Right kidney (tissue), 9 donors: ENCODE measurements at places on chromosomes 2 and 18.

DNA sequence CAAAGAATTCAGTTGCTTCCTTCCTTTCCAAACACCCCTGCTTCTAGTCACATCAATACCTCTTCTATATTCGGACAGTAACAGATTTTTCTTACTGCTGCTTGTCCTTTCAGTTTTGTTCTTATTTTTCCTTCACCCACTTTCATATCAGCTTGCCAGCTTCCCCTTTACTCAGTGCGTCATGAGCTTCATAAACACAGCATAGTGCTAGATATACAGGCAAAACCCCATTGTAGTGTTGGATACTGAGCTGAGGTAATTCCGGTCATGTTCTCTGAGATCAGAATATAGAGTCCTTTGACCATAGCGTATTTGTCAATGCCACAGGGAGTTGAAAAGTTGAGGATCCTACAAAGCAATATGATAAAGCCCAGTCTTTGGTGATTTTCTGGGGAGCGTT, 2.4 kb downstream of the FARP2 start:
- no peak for DNase-seq

DNA sequence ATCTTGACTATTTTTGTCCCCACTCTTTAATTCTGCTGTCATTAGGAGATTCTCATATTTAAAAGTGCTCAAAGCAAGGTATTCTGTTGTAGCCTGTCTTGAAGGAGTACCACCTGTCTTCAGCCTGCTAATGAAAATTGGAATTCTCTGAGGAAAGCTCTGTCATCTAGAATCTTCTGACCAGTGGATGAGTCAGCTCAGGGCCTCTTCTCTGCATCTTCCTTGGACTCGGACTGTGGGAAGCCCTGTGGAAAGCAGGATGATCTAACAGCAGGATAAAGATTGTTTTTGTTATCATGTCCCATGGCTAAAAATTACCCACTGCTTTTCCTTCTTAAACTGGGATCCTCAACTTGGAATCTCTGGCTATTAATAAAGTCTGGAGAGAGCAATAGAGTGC, 18.7 kb upstream of the TMEM200C start:
- no peak for DNase-seq

- no peak for DNase-seq
Measured at GRCh38 chr2:199606193-199606780, 148.5 kb upstream of the SATB2 start.

DNA sequence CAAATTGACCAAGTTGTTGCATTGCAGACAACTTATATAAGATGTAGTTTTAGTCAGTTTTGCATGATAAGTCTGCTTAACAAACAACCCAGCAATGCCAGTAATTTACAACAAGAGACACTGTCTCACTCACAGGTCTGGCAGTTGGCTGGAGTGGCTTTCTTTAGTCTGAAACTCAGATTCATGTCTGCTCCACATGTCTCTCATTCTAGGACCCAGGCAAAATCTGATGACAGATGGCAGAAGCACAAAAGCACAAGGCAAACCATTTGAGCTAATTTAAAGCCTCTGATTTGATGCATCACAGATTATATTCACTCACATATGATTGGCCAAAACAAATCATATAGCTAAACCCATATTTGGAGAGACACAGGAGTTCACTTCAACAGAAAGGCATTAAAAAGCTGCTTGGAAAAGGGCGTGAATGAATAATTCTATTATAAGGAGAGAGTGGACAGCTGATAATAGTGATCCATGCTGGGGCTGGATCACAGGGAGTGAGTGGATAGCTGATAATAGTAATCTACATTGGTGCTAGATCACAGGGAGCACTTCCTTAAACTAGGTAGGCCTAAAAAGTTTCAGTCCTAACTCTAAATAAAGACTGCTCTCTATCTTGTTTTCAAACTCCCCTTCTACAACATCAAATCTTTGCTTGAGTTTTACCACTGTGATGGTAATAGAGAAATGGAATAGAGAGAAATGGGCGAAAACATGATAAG, 593.2 kb upstream of the ZNF804A start:
- DNase-seq: no peak

GRCh38 chr2:141079231-141079630, 1051.6 kb downstream of the LRP1B start:
- no peak for DNase-seq

DNA sequence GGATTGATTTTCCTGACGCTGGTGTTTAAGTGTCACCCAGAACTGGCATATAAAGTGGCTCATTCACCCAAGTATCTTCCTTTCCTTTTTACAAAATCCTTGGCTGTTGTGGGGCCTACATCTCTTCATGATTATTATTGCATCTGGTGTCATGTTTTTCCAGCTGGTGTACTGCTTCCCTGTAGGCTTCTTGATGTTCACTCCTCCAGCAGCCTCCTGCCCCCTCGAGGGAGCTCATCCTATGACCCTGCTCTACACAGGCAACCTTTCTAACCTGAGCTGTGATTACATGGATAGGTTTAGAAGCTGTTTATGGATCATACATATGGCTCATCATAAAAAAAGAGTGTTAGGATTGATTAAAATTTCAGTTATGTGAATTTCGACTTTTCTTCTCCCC, 12.4 kb upstream of the AGPS start:
- no peak for DNase-seq

DNA sequence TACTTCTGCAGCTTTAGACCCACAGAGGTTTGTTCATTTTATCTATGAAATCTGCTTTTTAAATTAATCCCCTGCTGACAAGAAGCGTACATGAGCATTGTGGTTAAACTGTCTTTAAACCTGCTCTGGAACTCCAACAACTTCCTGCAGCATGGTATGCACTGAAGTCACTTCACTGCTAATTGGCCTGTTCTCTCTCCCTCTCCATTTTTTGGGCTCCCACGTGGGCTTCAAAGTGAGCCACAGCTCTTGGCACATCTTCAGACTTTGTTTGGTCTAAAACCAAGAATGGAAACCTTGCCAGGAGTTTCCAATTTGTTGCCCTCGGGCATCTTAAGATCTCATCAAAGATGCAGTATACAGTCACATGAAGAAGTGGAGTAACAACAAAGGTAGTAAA, 311.4 kb downstream of the LRRTM1 start:
- no peak for DNase-seq

DNA sequence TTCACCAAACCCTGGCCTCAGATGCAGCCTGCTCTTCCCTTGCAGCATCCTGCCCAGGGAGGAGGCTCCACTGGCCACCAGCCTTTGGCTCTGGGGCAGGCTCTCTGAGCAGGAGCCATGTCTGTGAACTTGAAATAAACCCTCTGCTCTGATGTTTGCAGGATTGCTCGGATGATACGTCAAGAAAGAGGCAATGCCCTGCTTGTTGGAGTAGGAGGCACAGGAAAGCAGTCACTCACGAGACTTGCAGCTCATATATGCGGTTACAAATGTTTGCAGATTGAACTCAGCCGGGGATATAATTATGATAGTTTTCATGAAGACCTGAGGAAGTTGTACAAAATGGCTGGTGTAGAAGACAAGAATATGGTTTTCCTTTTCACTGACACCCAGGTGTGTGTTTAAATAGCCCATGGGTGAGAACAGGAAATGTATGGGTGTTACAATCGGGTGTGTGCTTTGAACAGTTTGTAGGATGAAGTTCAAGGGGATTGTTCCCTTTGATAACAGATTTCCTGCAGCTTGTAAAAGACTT, 177.9 kb downstream of the DNAH6 start:
- DNase-seq: no peak

GRCh38 chr18:30175061-30175574, 867.4 kb downstream of the DSC3 start:
- DNase-seq: no peak

GRCh38 chr2:127884436-127884835, 1.3 kb downstream of the AMMECR1L start:
- DNase-seq: no peak

DNA sequence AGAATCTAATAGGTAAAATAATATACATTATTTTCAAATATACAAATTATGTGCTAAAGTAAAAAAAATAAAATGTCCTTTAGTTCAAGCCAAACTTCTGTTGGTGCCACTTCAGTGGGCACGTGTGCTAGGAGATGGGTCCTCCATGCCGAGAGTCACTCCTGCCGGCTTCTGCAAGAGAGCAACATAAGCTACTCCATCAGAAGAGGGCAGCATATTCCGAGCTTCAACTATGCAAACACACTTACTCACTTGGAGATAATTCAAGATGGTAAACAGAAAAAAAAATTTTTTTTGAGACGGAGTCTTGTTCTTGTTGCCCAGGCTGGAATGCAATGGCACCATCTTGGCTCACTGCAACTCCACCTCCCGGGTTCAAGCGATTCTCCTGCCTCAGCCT, 24.4 kb downstream of the CNOT11 start:
- no peak for DNase-seq

- DNase-seq: no peak
Measured at GRCh38 chr2:222136106-222136630, 162.6 kb downstream of the PAX3 start.

- no peak for DNase-seq
Measured at GRCh38 chr2:164975891-164976290, 20.6 kb upstream of the SLC38A11 start.

GRCh38 chr2:173989160-173989883, 24.1 kb upstream of the SP3 start:
- no peak for DNase-seq

DNA sequence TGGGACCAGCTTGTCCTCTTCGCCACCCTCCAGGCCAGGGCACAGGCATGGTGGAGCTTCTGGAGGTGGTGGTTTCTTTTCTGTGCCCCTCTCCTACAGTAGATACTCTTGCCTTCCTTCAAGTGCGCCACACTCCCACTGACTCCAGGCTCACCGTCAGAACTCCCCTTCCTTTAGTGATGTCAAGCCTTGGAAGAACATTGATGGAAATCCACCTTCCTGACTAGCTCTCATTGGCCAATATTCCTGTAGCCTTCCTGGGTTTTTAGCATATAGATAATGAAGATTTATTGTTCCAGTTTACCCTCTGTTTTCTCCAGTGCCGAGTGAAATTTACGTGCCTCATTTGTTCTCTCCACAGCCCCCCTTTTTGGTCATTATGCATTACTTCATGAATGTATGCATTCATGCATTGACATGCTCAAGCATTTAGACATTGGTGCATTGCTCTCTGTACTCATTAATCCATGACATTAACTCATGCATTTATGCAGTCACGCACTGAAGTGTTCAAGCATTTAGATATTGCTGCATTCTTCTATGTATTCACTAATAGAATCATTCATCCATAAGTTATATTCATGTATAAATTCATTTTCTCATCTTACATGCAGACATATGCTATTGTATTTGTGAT, 37.3 kb downstream of the PLB1 start:
- no peak for DNase-seq

GRCh38 chr2:15159751-15160177, 401.4 kb downstream of the NBAS start:
- no peak for DNase-seq

- no peak for DNase-seq
Measured at GRCh38 chr2:37330681-37331080, 6.0 kb upstream of the PRKD3 start.

- no peak for DNase-seq
Measured at GRCh38 chr2:118006326-118006725, 7.5 kb downstream of the CCDC93 start.

GRCh38 chr2:123870206-123870880, 154.7 kb upstream of the CNTNAP5 start:
- DNase-seq: no peak

- DNase-seq: no peak
Measured at GRCh38 chr18:46161703-46162396, 57.7 kb downstream of the HAUS1 start.
